ENCODE measurements at places on chromosomes 16 and 17. TPM values are rescaled to one million over a fixed set of nuclear protein-coding genes. Genes with fewer than 3 reads are reported as not detected.

DNA sequence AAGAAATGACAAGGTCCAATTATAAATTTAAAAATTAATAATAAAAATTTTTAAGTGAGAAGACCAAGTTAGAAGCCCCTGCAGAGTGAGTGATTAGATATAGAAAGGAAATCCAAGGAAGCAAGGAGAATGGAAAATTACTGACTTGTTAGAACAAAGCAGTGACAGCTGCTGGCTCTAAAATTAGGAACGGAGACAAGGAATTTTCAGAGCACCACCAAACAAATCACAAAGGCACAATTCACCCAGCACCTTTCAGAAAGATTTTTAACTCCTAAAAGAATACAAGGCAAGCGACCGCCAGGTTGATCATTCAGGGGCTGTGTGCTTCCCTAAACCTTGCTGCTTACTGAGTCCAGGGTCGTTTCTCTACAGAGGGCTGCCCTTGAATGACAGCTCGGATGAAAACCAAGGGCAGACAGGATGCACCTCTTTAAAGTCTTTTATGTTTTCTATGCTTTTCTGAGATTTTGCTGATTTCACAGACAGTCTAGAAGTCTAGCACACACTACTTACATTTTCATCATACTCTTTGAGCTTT, 45.4 kb upstream of the GINS3 start:
- no peak for DNase-seq

DNA sequence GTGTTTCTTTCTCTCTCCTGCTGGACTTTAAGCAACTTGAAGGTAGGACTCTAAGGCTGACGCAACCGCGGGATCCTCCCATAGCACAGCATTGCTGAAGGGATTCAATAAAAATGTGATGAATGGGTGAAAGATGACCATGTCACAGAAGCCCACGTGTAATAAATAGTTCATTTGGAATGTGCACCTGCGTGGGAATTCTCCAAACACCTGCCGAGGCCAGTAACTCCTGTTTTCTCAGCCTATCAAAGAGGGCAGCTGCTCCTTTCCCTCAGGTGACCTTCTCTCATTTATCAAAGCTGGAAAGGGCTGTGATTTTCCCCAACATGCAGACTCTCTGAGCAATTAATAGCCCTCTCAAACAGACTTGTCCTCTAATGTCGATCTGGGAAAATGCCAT, 235.7 kb downstream of the STX8 start:
- no peak for DNase-seq

DNA sequence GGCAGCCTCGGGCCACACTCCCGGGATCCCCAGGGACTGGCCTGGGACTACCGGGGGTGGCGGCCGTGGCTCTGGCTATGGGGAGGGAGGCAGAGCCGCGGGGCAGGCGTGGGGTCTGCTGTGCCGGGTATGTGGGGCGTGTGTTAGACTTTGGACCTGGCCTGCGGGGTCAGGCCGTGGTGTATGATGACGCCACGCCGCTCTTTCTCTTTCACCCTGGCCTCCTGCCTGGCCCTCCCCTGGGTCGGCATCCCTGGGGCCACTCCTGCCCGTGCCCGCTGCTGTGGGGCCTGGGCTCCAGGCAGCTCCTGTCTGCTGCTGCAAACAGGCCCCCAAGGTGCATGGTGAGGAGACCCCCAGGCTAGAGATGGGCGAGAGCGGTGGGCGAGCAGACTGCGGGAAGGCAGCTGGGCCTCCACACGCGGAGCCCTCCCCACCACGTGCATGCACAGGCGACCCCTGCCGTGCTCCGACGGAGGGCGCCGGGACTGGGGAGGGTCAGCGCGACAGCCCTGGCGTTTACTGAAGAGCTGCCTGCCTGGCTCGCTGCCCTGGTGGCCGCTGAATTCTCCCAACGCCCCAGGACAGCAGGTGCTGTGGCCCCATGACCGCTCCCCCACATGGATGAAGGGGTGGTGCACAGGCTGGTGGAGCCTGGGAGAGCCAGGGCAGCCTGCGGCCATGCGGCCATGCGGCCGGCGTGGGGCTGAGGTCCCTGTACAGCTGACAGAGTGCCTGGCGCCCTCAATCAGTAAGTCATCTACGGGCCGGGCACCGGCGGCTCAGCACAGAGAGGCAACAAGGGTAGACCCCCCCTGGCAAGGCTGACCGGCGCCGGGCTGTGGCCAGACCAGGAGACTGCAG, 16.0 kb downstream of the CAPN15 start:
- DNase-seq = no peak

GRCh38 chr16:19377864-19378263, 39.8 kb upstream of the TMC5 start:
- DNase-seq = no peak

GRCh38 chr16:85250609-85251223, 138.4 kb upstream of the CIBAR2 start:
- no peak for DNase-seq

DNA sequence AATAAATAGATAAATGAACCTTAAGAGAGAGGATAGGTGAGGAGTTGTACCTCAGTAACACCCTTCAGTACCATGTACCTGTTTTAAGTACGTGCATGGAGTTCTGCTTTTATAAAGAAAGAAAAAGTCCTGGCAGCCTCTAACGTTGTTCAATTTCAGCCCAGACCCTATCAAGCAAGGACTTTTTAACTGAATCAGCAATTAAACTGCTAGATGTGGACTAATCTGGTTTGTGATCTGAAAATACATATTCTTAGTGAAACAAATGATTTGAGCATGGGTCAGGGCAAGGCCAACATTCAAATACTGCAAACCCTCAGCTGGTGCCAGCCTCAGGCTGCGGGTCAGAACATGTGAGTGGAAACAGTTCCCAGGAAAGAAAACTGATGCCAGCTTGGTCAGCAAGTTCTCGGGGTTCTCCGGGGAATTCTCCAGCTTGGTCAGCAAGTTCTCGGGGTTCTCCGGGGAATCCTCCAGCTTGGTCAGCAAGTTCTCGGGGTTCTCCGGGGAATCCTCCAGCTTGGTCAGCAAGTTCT, 84.5 kb downstream of the MRM3 start:
- no peak for DNase-seq

DNA sequence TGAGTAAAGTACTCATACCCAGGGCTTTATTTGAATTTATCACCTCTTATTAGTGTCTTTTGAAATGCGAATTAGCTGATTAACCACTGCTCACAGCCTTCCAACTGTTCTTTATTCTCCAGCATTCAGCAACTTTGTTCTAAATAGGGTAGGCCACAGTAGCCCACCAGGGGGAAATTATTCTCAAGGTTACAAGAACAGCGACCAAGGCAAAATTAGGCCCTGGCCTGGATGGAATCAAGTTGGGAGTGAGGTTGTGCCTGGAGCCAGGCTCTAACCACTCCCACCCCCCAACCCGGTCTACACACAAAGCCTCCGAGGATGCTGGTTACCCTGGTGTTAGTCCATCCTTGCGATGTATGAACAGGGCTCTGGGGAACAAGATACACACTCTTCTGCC, 245.5 kb downstream of the STX8 start:
- no peak for DNase-seq

DNA sequence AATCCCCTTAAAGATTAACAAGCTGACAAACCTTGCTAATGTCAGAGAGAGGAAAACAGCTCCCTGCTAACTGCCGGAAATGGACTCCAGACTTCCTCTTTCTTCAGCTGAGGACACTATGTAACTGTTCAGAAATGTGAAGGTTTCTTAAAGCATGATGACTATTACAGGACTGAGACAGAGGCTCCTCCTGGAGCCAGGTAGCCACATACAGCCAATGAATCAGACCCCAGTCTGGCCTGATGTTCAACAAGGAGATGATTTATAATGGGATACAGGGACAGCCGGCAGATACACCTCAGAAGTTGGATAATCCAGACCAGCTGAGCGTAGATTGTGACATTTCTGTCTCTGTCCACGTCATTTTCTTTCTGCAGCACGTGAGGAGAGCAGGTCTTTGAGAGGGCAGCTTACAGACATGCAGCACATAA, 216.2 kb downstream of the HS3ST3A1 start:
- DNase-seq = no peak

GRCh38 chr17:79864617-79865250, 25.5 kb upstream of the CBX4 start:
- DNase-seq = no peak

GRCh38 chr17:65813306-65813705, 251.9 kb upstream of the AXIN2 start:
- no peak for DNase-seq

- DNase-seq = no peak
These were observed 1.6 kb downstream of the PSMB10 start for GRCh38 chr16:67935101-67935401.

MYH1 gene
- 0.10 TPM for total RNA-seq

MARVELD3 gene
- total RNA-seq = 9.5 TPM

PIPOX gene
- 3.6 TPM for total RNA-seq

All from upper lobe of left lung (tissue), 6 donors.